Left ventricle myocardium superior (tissue), 1 donor: ENCODE measurements at places on chromosomes 3 and 15.

GRCh38 chr3:126477061-126477380, 1.3 kb upstream of the ZXDC start:
- no peak for DNase-seq

- no peak for DNase-seq
These were observed 1.9 kb downstream of the MORC1 start for GRCh38 chr3:109116031-109116430.

DNA sequence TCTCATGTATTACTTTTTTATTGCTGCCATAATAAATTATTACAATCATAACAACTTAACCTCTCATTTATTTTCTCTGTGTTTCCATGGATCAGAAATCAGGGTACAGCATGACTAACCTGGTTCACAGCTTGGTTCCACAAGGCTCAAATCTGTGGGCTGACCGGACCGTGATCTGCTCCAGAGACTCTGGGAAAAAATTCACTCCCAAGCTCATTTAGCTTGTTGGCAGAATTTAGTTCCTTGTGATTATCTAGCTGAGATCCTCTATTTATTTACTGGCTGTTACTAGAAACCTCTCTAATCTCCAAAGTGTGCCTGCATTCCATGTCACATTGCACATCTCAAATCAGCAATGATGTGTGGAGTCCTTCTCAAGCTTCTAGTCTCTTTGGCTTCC, 386.6 kb downstream of the DIPK2A start:
- no peak for DNase-seq

GRCh38 chr3:170714122-170714521, 128.2 kb upstream of the SLC7A14 start:
- no peak for DNase-seq

DNA sequence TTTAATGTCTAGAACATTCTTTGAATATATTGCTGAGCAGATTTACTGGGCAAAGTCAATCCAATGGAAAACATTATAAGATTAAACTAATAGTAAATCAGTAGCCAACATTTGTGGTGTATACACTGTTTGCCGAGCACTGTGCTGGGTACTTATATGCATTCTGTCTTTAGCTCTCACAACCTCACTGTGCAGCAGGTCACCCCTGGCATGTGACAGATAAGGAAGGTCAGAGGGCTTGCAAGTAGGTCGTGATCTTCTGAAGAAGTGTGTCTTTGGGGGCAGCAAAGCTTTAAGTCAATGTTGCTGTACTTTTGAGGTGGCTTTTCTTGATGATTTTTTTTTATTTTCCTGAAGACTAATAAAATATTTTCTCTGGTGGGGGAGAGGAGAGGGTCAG, 62.2 kb downstream of the TCAIM start:
- DNase-seq = no peak

DNA sequence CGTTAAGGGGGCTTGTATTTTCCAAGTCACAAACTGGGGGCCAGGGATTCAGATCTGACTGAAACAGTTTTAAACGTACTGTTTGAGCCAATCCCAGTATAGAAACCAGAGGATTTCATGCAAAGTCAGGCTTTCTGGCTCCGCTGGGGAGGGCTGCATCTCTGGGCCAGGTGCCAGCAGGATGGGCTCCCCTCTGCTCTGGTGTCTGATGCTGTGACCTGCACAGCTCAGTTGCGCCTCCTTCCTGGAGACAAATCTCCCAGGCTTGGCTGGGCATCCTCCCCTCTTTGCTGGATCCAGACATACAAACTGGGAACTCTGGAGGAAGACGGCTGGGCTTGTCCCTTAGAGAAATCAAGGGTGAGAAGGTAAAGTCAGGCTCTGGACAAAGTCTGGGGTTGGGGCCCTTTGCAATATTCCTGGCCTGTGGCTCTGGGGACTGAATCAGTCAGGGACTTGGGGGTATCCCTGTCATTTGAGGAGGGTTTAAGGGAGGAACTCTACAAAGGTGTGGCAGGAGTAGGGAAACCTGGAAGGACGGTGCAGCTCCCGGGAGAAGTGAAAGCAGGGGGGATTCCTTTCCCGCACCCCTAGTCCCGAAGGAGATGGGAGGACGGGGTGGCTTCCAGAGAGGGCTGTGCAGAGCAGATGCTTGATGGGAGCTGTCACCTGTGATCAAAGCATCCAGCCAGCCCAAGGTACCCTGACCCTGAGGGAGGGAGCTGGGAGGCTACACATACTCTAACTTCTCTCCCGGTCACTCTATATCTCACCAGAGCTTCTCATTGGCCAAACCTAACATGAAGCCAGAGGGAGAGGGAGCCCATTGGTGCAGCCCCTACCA, 114.8 kb upstream of the ATP2B2 start:
- no peak for DNase-seq

DNA sequence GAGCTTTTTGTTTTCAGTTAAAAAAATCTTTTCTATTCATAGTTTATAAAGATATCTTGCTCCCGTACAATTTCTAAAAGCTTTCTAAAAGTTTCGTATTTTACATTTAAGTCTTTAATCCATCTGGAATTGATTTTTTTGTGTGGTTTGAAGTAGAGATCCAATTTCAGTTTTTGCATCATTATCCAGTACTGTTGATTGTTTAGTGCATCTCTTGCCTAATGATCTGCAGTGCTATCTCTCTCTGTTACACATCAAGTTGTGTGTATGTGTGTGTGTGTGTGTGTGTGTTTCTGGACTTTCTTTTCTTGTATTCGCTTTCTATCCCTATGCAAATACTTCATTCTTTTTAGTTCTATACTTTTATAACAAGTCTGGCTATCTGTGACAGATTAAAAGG, 605.8 kb upstream of the DPPA4 start:
- no peak for DNase-seq

DNA sequence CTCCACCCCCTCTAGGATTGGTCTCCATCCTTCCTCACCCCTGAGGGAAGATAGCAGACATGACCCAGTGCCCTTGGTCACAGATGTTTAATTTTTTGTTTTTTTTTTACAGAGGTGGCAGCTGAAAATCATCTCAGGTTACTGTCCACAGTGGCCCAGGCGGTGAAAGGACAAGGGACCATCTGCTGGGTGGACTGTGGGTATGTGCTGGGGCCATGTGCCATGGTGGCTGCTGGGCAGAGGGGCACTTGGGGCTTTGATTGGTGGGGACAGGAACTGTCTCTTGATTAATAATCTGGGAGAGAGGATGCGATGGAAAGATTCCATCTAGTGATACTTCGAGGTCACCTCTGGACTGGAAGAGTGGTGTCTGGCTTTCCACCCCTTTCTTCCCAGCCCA, 25.4 kb downstream of the PDIA5 start:
- DNase-seq = no peak

GRCh38 chr15:84905016-84905916, 20.8 kb downstream of the SLC28A1 start:
- DNase-seq = no peak

- DNase-seq = no peak
These were observed 103.6 kb upstream of the RASGRP1 start for GRCh38 chr15:38667890-38668850.

DNA sequence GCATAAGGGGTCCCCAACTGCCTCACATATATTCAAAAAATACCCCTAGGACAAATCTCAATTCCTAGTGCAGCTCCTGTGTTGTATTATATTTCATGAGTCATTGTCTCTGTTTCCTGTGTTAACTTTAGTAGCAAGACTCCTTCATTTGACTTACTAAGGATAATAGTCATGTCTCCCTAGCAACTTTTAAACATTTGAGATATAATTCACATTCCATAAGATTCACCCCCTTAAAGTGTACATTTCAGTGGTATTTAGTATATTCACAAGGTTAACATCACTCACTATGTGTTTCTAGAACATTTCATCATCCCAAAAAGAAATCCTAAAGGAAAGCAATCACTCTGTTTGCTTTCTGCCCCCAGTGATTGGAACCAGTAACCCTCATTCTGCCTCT, 121.3 kb upstream of the WNT7A start:
- DNase-seq = no peak

GRCh38 chr3:135311699-135312098, 516.6 kb downstream of the EPHB1 start:
- DNase-seq = no peak

DNA sequence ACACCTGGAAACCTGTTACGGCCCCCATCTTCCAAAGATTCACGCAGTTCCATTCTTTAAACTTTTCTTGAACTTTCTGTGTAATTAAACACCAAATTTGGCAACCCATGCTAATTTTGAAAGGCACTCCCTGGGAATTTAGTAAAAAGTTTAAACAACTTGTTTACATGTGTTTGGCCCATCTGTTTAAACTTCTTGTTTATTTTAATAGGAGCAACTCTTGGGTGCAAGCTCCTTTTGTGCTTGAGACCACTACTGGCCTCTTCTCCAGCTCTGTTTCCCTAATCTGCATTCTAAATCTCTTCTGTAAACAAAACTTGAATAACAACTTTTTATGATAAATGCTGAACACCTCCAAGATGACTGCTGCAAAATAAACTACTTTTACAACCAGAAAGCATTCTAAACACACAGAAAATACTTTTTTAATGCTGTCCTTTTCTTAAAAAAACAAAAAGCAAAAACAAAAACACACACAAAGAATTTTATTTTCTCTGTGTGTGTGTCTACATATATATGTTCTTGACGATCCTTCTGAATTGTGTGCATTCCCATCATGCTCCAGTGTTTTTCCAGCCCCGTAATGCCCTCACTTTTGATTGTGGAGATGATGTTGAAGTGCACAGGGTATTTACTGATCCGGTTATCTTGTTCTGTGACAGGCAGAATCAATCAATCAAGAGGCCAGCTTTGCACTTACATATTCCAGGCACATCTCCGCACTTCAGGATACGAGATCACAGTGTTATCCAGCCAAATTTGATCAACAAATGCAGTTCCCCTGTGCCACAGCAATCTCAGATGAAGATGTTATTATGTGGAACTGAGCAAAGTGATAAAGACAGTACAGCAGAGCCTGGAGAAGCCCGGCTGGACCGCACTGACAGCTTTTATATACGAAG, 416.9 kb downstream of the FOXP1 start:
- no peak for DNase-seq

DNA sequence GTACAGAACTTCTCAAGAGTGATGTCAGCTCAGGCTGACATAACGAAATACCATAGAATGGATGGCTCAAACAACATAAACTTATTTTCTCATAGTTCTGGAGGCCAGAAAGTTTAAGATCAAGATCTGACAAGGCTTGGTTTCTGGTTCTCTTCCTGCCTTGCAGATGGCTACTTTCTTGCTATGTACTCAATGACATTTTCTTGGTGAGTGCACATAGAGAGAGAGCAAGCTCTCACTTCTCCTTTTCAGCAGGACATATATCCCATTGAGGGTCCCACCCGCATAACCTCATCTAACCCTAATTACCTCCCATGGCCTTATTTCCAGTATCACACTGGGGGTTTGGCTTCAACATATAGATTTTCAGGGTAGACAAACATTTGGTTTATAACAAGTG, 1072.1 kb downstream of the PLOD2 start:
- DNase-seq = no peak

DNA sequence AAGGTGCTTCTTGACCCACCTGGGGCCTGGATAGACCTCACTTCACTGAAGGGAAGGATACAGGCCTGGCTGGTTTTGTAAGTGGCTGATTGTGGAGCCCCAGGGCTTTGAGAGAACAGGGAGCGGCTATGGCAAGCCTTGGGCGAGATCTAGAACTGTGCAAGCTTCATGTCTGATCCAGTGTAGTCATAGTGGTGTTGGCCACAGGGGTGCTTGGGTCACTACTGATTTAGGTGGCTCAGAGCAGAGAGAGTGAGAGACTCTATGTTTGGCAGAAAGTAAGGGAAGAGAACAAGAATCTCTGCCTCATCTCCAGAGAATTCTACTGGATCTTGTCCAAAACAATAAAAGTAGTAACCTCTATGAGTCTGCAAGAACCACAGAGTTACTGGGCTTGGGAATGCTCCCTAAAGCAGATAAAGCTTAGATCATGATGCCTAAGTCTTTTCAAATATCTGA, 394.2 kb upstream of the EPHA3 start:
- DNase-seq = no peak

- no peak for DNase-seq
These were observed 69.8 kb downstream of the SSUH2 start for GRCh38 chr3:8574670-8575322.

DNA sequence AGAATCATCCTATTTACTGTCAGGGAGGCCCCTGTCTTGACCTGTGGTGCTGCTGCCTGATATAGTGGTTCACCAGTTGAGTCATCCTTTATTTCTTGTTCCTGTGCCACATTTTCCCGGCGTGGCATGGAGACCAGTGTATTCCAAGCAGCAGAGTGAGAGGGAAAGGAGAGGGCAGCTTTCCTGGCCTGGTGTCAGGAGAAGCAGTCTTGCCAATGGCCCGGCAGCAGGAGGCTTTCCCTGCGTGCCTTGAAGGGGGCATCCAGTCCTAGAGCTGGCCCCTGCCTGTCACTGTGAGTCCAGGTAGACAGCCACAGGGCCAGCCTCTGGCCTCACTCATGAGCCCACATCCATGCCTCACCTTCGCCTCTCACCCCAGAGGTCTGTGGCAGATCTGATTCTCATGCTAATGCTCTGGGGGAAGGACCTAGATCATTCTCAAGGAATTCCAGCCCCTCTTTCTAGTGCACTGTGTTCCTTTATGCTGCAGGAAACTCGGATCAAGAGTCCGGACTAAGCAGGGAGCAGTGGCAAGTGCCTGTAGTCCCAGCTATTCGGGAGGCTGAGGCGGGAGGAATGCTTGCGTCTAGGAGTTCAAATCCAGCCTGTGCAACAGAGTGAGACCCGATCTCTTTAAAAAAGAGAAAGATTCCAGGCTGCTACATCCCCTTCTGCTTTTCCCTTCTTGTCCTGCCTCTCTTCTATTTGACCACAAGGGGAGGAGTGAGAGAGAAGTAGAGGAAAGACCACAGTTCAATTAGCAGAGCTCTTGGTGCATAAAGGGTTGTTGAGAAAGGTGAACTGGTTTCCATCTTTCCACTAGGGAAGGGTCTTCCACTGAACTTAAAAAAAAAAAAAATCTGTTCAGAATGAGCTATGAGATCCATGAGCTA, 66.8 kb upstream of the HACD2 start:
- DNase-seq = no peak

DNA sequence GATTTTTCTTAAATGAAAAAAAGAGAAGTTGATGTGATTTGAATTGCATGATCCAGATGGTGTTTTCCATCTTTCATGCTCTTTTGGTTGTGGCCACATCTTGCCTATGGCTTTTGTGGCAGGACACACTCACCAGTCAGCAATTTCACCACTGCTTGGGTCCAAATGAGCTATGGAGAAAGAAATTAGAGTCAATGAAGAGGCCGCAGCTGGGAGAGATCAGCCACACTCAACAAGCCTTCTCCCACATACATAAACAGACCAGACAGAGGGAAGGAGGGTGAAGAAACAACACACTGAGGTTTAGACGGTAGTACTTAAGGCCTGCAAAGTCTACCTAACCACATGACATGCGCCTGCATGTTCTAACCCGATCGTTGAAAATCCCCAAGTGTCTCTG, 110.7 kb upstream of the CDIN1 start:
- peak; percentile 31 for DNase-seq

DNA sequence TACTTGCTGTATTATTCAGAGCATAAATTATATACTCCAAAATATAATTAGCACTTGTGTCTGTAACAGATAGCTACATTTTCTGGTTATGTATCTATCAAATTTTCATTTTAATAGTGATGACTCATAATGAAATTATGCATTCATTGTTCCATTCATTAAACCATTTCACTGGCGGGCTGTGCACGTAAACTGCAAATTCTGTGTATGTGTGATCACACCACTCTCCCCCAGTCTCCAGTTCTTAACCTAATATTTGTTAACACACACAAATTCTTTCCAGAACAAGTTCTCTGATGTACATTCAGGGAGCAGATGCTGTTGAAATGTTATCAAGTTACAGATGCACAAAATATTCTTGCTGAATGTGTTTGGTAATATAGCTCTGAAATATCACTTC, 3.8 kb upstream of the KCNMB2 start:
- DNase-seq = no peak
